ENCODE measurements at places on chromosomes 6 and 20.

- DNase-seq = peak; percentile 68
These were observed 563 bp upstream of the SRSF3 start for GRCh38 chr6:36593569-36594028.

DNA sequence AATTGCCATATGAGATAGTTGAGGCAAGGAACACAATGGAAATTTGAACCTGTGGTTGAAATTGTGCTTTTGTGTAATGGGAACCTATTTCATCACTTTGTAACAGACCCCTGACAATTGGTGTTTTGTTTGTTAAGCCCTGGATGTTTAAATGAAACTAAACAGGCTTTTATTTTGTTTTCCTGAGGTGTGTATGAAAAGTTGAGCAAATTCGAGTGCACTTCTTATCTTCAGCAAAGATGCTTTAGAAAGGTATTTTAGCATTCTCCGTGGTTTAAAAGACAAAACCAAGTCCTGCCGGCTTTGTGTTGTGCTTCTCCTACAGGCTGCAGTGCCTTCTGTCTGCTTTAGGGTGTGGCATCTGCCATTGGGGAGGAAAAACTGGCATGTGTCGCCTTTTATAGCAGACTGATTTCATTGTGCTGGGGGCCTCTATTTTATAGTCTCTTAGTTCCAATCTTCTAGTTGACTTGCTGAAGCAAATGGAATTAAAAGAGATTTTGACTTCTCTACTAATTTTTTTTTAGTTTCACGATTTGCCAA lies 2.2 kb upstream of the ARID1B start:
- DNase-seq = peak; percentile 26

DNA sequence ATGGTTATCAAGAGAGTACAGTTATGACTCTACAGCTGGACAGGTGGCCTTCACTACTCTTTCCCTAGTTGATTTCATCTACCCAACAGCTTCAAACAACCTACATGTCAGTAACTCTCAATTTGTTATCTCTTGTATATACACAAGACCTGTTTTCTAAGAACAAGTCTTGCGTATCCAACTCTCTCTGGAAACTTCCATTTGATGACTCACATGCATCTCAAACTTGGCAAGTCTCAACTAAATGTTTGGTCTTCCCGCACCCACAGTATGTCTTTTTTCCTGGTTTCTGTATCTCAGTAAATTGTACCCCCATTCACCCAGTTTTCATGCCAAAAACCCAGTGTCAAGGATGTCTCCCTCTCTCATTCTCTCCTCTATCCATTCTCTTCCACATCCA lies 97.7 kb downstream of the BTBD9 start:
- no peak for DNase-seq

GRCh38 chr6:81753711-81754577 lies 1.5 kb upstream of the TENT5A start:
- DNase-seq = peak; percentile 91

- no peak for DNase-seq
These were observed 7.2 kb upstream of the PCIF1 start for GRCh38 chr20:45927071-45927878.

DNA sequence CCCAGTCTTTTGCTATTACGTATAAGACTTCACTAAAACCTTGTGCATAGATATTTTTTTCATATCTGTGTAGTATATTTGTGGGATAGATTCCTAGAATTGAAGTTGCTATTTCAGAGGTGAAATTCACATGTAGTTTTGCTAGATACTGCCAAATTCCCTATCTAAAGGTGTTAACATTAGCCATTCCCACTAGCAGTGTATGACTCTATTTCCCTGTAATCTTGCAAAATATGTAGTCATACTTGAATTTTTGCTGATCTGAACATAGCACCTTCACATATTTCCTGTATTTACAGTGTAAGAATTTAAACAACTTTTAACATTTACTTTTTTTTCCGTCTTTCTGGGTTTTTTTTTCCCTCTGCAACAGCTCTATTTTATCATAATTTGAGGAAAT lies 24.9 kb downstream of the SENP6 start:
- no peak for DNase-seq

GRCh38 chr6:108114841-108115597 lies 40.5 kb upstream of the OSTM1 start:
- peak; percentile 46 for DNase-seq

DNA sequence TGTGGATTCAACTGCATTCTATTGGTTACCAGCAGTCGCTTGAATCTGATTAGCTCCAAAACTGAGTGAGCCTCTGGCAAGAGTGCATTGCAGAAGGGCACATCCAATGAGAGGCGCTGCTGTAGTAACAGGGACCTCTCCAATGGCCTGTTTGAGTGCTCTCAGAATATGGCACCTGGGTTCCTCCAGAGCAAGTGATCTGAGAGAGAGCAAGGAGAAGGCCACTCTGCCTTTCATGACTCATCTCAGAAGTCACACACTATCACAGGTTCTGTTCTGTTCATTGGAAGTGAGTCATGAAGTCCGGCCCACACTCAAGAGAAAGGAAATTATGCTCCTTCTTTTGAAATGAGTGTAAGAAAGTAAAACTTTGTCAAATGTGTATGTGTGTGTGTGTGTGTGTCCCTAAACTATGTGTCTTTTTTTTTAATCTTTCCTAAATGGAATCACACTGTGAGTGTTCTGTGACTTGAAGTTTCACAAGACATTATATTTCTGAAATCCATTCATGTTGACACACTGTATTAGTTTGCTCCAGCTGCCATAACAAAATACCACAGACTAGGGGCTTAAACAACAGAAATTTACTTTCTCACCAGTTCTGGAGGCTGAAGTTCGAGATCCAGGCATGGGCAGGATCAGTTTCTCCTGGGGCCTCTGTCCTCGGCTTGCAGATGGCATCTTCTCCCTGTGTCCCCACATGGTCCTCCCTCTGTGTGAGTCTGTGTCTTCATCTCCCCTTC lies 138.3 kb upstream of the CDYL start:
- no peak for DNase-seq

- peak; percentile 89 for DNase-seq
These were observed 107.0 kb upstream of the BMP2 start for GRCh38 chr20:6660441-6660840.

- DNase-seq = no peak
These were observed 75.7 kb upstream of the SNX9 start for GRCh38 chr6:157747370-157747769.

DNA sequence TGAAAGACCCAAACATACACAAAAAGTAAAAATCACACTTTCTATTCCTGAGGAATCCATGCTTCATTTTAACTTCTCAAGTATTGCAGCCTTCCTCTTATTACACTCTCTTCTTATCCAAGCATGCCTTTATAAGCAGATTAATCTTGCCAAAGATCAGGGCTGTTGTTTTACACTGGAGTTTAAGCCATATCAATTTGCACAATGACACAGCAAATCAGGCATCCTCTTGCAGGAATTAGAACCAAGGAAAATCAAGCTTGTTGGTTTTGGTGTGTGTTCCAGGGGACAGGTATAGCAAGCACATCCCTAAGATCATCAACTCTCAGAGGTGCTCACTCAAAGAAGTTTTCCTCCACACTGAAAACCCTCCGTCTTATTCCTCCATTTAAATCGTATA lies 69.5 kb downstream of the CYP39A1 start:
- DNase-seq = no peak

DNA sequence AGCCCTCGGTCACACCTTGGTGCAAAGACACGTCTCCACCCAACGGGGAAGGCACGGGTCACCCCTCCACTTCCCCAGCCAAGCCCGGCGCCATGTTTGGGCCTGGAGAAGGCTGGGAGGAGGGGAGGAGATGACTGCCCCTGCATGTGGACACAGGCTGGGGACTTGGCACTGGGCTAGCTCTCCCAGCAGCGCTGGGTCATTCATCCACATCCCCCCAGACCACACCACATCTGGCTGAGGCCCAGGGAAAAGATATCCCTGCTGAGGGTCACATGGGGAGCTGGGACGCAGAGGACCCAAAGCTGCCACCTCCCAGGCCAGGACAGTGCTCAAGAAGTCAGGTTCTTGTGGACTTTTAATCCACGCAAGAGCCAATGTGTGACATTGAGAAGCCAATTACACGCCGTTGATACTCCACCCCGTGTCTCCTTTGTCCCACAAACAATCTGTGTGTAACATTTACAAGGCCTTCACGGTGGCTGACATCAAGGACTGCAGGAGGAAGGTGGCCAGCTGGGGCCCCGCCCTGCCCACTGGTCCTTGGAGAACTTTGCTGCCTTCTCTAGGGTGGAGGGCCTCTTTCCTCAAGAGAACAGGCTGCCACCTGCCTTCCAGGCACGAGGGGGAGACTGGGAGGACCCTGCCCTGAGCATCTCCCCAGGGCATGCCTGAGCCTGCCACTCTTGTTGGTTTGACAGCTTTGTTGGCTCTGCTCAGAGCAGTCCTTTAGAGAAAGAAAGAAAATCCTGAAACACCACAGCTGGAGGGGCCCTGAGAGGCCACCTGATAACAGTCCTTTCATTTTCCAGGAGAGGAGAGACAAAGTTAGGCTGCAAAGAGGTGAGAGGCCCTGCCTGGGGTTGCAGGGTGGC lies 5.3 kb upstream of the IP6K3 start:
- peak; percentile 81 for DNase-seq

GRCh38 chr6:97282238-97282725 lies 734 bp downstream of the MMS22L start:
- no peak for DNase-seq

DNA sequence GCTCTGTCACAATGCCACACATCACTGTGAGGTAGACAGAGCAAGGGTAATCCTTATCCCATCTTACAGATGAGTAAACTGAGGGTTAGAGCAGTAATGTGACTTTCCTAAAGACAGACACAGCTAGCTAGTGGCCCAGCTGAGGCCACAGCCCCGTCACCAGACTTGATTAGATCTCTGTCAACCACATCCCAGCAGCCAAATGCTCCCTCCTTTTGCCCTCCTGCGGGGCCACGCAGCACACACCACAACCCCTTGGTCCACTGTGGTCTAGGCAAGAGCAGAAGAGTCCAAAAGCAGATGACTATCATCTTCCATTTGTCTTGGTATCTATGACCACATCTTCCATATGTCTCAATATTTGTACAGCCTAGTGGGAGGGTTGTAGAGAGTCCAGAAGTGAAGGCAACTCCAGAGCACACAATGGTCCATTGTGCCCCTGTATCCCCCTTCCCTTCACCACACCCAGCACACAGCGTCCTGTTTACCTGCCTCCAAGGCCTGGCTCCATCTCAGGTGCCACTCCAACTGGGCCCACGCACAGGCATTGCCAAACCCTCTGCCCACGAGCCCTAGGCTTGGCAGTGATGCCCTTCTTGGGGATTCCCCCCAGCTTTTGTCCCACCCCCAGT lies 47.1 kb upstream of the FOXP4 start:
- no peak for DNase-seq

DNA sequence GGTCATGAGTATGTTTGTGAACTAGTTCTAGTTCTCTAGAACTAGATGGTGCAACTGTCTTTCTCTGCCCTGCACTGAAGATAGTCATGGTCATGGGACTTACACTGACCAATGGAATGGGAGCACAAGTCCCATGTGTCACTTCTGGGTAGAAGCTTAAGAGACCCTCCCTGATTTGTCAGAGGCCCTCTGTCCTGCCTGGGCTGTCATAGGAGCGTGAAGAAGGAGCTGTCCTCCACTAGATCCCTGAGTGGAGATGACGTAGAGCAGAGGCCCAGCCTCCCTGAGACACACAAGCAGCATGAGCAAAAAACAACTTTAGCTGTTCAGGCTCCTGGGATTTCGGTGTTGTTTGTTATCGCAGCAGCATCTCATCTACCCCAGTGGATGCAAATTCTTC lies 514.5 kb downstream of the PREX1 start:
- DNase-seq = no peak

DNA sequence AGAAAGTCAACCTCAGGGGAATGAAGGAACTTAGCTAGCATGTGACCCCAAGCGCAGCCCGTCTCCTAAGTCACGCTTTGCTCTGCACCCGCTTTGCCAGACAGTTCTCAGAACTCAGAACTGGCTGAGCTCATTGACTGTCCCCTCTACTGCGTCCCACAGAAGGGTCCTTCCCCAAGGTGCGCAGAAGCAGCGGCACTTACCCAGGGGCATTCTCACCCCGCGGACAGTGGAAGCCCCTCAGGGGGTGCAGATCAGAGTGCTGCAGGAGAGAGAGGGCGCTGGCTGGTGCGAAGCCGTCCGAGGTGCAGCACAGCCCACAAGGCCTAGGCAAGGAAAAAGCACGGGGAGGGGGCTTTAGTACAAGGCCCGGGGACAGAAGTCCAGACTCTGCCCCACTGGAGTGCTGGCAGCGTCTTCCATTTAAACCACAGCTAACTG lies 807 bp downstream of the SNHG17 start:
- no peak for DNase-seq

- DNase-seq = no peak
These were observed 41.7 kb downstream of the PHF3 start for GRCh38 chr6:63677282-63677681.

- DNase-seq = peak; percentile 8
These were observed 151.3 kb downstream of the DLL1 start for GRCh38 chr6:170139531-170139930.

DNA sequence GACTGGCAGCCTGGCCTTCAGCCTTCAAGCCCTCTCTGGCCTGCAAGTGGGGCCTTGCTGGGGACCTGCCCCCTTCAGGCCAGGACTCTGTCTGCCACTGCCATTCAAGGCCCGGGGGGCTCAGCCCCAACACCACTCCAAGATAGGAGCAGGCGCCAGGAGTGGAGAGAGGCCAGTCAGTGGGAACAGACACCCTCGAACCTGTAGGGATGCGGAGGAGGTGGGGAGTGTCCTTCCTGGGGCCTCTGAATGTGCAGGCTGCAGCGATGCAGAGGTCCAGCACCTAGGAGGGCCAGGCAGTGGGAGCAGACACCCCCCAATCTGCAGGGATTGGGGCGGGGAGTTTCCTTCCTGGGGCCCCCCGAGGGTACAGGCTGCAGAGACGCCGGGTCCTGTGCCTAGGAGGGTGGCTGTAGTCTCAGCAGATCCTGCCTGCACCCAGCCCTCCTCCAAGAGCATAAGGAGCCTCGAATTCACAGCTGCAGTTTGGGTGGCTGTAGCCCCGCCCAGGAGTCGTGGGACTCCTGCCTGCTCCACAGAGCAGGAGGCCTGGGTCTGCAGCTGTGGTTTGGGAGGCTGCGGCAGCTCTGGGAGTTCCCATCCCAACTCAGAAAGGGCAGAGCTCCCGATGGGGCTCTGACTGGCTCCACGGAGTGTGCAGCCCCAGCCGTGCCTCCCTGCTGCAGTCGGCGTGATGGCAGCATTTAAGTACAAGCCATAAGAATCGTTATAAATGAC lies 33.1 kb downstream of the NR2E1 start:
- DNase-seq = no peak

GRCh38 chr6:2036710-2037023 lies 208.7 kb downstream of the GMDS start:
- no peak for DNase-seq

DNA sequence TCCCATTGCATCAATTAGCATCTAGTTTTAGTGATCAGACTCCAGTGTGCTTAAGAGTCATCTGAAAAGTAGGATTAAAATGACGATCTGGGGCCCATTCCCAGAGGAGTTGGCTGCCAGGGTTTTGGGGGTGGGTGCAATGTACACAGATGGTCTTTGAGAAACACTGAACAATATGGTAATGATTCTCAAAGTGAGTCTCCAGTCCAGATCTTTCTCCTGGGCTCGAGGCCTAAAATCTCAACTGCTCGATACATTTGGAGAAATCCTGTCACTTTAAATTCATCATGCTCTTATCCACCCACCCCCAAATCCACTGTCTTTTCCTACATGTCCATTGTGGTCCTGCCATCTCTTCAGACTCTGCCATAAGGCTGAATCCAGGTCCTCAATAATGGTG lies 80.7 kb upstream of the MYLIP start:
- DNase-seq = no peak
